ENCODE measurements at places on chromosomes 4 and X.
A peak's percentile ranks its signal among the peaks of the same experiment; 100 is the strongest.

DNA sequence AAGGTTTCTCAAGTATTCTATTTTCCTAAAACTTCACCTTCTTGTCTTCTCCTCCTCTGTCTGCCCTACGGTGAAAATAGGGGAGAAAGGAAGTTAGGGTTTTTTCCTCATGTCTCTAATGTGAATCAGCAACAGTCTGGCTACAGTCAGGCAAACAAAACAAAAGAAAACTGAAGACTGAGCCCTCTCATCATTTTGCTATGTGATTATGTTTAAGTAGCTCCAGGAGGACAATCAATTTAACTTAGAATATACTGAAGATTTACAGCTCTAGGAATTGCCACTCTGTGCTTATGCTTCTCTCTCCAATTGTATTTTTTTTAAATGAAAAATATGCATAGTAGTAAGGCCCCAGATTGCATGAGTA, 316.2 kb downstream of the GPAT3 start:
- DNase-seq = no peak

GRCh38 chr4:105283501-105283900, 136.8 kb downstream of the TET2 start:
- no peak for DNase-seq

DNA sequence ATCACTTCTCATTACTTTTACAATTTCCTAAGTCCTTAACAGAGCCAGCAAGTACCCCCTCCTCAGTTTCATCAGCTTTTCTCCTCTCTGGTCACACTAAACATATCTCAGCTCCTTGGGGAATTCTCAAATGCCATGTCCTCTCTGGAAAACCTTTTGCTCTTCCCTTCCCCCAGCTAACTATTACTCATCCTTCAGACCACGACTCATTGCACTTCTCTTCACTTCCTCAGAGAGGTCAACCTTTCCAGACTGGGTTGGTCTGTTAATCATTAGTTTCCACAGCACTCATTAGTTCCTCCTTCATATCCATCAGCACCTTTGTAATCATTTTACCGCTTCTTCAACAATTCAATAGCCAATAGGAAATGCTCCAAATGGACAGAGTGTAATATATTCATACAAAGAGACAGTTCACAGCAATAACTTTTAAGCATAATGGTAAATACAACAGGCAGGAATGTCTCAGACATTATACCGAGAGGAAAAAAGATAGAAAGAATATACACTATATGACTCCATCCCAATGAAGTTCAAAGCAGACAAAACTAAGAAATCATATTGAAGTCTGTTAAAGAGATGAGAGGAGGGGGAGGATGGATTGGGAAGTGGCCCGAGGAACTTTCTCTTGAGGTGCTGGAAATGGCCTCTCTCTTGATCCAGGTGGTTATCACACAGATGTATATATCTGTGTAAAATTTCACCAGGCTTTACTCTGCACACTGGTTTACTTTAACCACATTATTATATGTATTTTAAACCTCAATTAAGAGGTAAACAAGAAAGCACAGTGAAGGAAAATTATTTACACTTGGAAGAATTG, 39.6 kb downstream of the DDX60L start:
- no peak for DNase-seq

DNA sequence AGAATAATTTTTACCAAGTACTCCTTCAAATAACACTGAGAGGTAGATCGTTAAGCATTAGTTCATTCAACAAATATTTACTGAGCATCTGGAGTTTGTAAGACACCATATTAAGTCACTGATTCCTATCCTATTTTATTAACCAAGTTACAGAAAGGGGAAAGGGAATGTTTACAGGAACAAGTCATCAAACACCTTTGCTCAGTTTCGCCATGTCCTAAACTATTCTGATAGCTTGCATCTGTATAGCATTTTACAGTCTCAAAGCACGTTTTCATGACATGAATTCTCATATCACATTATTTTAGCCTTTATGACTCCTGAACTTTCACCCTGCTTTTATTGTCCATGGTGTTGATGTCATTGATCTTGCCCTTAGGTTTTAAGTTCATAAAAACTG, 89.2 kb downstream of the AREG start:
- DNase-seq = no peak

DNA sequence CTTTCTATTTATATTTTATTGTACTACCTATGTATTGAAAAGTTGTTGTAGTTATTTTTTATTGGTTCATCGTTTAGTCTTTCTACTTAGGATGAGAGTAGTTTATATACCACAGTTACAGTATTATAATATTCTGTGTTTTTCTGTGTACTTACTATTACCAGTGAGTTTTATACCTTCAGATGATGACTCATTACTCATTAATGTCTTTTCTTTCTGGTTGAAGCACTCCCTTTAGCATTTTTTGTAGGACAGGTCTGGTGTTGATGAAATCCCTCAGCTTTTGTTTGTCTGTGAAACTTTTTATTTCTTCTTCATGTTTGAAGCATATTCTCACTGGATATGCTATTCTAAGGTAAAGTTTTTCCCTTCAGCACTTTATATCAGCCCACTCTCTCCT, 7.7 kb downstream of the LUZP4 start:
- no peak for DNase-seq

DNA sequence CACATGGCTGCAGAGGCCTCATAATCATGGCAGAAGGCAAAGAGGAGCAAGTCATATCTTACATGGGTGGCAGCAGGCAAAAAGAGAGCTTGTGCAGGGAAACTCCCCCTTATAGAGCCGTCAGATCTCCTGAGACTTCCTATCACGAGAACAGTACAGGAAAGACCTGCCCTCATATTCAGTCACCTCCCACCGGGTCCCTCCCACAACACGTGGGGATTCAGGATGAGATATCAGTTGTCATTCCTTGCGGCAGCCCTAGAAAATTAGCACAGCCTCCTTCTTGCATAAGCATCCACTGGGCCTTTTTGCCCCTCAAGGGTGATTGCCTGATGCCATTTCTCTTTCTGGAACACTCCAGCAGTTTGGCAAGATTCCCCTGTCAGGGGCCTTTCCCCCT, 61.7 kb upstream of the STX18 start:
- no peak for DNase-seq

GRCh38 chr4:74105656-74106280, 6.8 kb upstream of the CXCL2 start:
- no peak for DNase-seq

GRCh38 chr4:2332976-2333319, 71.0 kb upstream of the MXD4 start:
- DNase-seq = no peak

GRCh38 chrX:13078739-13079444, 34.5 kb upstream of the FAM9C start:
- DNase-seq = peak; percentile 55

GRCh38 chrX:45258731-45259402, 58.2 kb upstream of the DIPK2B start:
- DNase-seq = no peak

DNA sequence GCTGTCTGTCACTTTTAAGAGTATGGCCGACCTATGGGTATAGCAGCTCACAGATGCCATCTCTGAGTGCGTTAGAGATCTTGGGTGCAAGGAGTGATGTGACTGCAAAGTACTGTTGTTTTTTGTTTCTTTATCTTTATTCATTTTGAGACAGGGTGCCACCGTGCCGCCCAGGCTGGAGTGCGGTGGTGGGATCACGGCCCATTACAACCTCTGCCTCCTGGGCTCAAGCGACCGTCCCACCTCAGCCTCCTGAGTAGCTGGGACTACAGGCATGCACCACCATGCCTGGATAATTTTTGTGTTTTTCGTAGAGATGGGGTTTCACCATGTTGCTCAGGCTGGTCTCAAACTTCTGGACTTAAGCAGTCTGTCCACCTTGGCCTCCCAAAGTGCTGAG, 71.4 kb downstream of the CCKAR start:
- no peak for DNase-seq

DNA sequence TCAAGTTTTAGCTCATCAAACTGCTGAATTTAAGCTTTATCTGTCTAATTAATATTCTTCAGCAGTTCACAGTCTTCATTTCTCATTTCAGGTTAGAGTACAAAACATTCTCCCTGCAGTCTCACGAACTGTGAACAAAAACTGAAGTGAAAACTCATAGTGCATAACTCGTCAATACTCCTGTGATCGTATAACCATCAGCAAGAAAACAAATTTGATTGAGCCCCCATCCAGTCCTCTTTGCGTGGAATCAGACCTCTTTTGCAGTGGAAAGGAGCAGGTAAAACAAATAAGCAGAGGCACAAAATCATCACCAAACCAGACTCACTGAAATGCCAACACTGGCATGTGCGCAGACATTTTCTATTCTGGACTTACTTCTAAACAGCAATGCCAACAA, 12.7 kb downstream of the ADAM29 start:
- DNase-seq = no peak

- DNase-seq = peak; percentile 44
These were observed 1.0 kb upstream of the TLR1 start for GRCh38 chr4:38805530-38806145.

GRCh38 chr4:169105620-169106019, 95.6 kb upstream of the CBR4 start:
- no peak for DNase-seq

Data from femur (tissue), 1 donor.